Globus pallidus (tissue), 1 donor: ENCODE measurements at places on chromosomes 11 and 22.

- no peak for DNase-seq
These were observed 50.7 kb upstream of the CWF19L2 start for GRCh38 chr11:107508201-107508857.

- no peak for DNase-seq
These were observed 12.1 kb downstream of the DUSP18 start for GRCh38 chr22:30655532-30655931.

- DNase-seq = no peak
These were observed 23.1 kb downstream of the DDIAS start for GRCh38 chr11:82924522-82925224.

DNA sequence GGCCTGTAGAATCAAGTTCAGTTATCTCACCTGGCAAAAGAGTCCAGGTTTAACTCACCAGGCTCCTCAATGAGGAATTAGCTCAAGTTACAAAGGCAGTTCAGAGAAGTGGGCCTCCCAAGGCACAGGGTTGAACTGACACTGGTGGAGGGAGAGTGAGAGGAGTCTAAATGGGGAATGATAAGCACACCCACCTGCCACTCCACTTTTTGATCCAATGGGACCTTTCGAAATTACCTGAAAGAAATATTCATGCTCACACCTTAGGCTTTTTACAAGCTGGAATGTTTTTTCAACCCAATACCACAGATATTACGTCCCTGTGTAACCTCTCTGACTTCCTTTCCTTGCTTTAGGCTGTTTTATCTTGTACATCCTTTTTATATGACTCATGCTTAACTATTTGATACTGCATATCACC lies 642.7 kb upstream of the TENM4 start:
- DNase-seq = no peak

- DNase-seq = no peak
These were observed 1704.5 kb upstream of the RAG2 start for GRCh38 chr11:38302564-38302963.

DNA sequence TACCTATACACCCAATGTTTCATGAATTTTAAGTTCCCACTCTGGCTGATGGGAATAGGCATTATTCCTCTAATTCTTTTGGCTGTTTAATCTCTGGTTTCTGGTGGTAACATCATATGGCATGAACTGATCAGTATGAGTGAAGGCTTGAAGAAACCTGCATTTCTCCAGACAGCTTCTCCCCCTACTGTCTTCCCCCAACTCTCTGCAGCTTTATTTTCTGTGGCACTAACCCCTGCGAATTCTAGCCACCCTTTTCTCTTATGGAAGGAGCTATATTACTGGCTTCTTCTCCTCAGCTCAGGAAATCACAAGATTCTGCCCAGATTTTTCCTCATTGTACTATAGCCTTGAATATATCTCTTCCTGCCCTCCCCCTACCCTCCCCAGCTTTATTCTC lies 57.1 kb downstream of the CASP12 start:
- no peak for DNase-seq

- no peak for DNase-seq
These were observed at the start of gene BTG4 for GRCh38 chr11:111512296-111513239. BTG4 (minus strand) TSS chr11:111512386; CDS start chr11:111498776, 13,610 bp downstream.

- DNase-seq = no peak
These were observed 75.4 kb upstream of the ARHGAP20 start for GRCh38 chr11:110787680-110788079.

- no peak for DNase-seq
These were observed 60.4 kb downstream of the TTC28 start for GRCh38 chr22:28619236-28619635.

- DNase-seq = no peak
These were observed 22.5 kb downstream of the PARVB start for GRCh38 chr22:44046485-44047141.

DNA sequence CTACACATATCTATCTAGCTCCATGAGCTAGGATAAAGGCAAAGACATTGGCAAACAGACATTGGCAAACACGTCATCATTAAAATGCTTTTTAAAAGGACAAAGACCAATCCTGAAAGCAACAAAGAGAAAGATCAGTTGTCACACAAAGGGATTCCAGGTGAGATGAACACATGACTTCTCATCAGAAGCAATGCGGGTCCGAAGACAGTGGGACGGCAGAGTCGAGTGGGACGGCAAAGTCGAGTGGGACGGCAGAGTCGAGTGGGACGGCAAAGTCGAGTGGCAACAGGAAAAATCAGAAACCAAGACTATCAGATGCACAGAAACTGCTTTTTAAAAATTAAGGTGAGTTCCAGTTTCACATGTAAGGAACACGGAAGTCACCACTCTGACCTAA lies 609.5 kb downstream of the BRD1 start:
- no peak for DNase-seq

DNA sequence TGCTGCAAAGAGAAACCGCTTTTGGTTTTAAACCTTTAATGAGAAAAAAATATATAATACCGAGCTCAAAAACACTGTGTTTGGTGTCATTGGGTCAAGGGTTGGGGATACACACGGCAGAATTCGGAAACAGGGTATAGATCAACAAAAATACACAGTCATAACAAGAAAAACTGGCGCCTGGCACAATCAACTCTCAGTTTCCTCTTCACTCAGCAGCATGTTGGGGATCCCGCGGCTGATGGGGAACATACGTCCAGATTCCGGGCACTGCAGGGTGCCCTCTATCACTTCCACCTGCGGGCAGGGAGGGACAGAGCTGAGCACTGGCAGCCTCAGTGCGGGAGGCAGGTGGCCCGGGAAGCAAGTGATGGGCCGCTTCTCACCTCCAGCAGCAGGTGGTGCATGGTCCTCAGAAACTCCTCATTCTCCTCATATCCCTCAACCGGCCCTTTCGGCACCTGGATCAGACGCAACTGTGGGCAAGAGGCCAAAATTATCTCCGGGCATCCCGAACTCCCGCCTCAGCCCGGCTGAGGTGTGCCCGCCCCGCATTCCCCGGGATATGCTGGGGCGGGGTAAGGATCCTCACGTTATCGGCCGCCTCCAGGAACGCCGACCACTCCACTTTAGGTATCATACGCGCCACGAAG lies 561 bp downstream of the TRMT112 start:
- DNase-seq = no peak

- no peak for DNase-seq
These were observed 286.7 kb upstream of the CCDC90B start for GRCh38 chr11:83572581-83573496.

DNA sequence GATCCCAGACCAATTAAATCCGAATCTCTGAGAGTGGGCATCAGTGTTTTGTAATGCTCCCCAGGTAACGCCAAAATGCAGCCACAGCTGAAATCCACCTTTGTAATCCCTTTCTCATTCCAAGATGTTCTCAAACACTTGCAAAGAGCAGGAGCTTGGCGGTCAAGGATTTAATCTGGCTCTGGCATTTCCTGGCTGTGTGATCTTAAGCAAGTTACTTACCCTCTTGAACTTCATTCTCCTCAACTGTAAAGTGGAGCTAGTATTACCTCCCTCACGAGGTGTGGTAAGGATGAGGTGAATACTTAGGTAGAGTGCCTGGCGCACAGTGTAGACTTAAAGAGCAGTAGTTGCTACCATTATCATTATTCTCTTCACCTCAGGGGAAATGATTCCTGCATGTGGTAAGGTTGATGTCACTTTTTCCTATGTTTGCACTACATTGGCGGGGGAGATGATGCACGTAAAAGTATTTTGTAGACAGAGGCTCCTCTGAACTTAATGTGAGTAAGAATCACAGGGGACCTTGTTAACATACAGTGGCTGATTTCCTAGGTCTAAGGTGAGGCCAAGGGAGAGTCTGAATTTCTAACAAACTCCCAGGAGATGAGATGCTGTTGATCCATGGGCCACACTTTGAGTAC lies 210.4 kb upstream of the PITPNB start:
- DNase-seq = no peak

GRCh38 chr22:23187211-23187610 lies 6.9 kb downstream of the BCR start:
- DNase-seq = no peak

- no peak for DNase-seq
These were observed 6.2 kb downstream of the PTPN5 start for GRCh38 chr11:18785411-18785810.

DNA sequence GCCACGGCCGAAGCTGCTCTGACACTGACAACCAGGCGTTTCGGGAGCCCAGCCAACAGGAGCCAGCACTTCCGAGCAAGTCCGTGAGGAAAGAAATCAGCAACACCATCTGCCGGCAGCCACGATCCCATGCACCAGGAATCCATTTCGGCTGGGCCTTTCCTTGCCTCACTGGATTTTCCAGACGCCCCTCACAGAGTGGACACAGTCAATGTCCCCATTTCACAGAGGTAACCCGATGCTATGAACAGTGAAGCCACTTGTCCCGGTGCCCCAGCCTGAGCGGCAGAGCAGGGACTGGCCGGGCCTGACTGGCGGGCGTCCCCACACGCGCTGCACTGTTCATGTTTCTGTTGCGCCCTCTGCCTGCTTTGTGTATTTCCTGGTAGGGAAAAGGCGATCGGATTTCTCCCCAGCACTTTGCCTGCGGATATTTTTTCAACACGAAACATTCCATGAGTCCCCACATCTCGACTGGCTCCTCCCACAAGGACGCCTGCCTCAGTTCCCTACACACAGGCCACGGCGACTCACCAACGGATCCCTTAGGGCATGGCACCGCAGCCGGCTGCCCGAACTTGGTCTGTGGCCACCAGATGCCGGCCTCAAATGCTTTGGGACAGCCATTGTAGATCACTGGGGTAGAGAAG lies 55.3 kb downstream of the TRMU start:
- peak; percentile 13 for DNase-seq

DNA sequence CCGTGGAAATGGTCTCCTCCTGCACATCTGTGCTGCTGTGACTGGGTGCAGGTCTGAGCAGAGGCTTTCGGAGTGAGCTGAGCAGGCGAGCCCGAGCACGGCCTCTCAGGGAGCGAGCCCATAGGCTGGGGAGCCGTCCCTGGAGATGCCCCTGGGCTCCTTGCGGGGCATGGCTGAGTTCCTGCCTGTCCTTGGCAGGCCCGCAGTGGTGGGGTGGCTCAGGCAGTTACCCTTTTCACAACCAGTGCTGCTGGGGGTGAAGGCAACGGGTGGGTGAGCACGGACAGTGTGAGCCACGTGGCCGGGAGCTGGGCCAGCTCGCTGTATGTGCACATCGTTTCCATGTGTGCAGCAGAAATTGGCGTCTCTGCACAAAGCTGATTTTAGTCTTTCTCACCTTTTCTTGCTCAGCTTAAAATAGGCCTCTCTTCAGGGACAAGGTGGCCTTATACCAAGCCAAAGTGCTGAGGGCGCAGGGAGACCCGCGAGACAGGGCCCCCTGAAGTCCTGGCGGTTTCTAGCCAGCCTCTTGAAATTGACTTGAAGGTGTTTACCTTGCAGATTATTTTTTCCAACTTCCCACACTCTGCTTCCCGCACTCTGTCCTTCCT lies at the start of gene TP53AIP1:
Gene TP53AIP1, minus strand, starts transcription at position 55 of the 611 bp plus-strand sequence. CDS start 5,053 bp downstream, outside the sequence.
- no peak for DNase-seq

DNA sequence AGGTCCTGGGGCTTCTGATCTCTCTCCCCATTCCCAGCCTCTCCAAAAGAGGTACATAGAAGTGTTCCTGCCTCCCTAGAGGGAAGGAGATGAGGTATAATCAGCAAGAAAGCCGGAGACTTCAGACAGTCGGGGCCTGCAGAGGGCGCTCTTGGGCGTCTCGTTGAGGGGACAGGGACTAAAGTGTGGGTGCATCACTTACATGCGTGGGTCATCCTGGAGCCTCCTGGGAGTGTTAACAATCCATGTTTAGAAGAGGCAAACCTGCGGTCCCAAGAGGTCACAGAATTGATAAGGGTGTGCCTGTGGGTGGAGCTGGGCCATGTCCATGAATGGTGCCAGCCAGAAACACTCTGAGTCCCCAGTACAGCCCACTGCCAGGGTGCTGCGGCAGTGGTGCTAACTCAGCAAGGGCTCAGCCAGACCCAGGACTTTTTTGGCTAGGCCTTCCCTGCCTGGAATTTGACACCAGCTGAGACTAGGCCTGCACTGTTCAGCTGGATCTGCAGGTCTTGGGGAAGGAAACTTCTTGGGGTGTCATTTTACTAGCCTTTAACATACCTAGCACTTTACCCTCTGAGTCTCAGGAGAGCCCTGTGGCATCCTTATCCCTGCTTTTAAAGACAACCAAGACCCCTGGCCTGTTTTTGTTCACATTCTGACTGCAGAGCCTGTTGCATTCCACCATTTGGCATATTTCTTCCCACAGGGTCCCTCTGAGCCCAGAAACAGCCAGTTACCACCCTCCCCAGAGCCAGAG lies 5.5 kb downstream of the YDJC start:
- no peak for DNase-seq

DNA sequence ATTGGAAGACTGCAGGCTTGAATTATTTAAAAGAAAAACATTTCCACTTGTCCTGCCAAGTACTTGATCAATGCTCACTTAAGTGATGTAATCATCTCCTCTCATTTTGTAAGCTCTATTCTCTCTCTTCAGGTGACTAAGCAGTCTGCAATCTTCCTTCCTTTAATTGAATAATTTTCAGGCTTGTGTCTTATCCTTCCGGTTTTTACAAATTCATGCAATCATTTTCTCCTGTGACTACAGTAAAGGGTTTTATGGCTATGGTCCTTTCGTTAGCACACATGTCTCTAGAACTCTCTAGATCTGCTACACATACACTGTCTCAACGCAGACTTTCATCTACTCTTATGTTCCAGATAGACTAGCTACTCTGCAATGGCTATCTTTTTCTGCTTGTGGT lies 12.6 kb upstream of the UPB1 start:
- no peak for DNase-seq

- DNase-seq = no peak
These were observed 101.0 kb downstream of the PDE2A start for GRCh38 chr11:72573072-72573854.

- DNase-seq = no peak
These were observed 56.2 kb downstream of the DENND5A start for GRCh38 chr11:9208726-9209501.
